ENCODE measurements at places on chromosomes 3 and 15. TPM values are rescaled to one million over a fixed set of nuclear protein-coding genes. Genes with fewer than 3 reads are reported as not detected.

- DNase-seq: peak; percentile 65
Measured at GRCh38 chr3:126337980-126338651, 19.1 kb downstream of the KLF15 start.

GRCh38 chr15:65077981-65078352, 1.4 kb downstream of the KBTBD13 start:
- DNase-seq: no peak

DNA sequence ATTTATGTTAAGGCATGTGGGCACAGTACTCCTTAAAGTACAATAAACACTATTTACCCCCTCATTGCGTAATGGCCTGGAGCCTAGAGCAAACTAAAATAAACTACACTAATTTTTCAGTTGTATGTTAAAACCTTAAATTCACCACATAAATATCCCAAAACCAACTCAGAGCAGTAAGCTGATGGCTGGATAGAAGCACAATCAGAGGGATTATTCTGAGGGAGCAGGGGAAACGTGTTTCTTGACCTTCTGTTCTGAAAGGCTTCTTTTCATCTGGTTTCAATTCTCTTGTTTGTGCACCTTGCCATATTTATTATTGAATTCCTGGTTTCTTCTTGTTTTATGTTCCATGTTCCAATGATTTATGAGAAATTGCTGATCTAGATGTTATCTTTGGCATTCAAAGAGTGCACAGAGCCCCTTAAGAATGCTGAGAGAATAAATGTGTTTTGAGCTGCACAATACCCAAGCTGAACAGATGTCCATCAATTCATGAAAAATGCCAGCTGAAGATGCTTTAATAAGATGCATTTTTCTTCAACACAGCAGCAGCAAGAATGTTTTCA, 29.6 kb downstream of the RPL22L1 start:
- no peak for DNase-seq

DNA sequence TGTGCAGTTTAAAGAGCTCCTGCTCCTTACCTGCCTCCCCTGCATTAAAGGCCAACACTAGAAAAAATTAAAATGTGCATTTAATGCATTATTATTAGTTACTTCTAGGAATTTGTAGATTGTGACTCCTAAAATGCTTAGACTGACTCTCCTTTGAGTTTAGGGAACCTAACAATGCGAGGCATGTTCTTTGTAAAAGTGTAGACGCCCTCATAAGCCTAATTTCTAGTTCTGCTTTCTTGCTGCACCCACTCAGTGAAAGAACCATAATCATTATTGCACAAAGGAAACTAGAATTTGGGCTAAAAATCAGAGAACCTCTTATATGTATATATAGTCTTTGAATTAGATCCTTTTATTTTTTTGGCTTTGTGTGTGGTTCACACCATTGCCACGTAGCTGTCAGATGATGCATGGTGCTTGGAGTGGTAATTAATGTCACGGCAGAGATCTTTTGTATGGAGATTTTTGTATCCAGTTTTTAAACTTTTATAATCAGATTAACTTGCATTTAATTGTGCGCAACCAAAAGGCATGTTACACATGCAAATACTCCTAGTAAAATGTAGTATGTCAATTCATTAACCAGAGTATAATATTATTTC, 710 bp downstream of the ABHD10 start:
- DNase-seq: no peak

DNA sequence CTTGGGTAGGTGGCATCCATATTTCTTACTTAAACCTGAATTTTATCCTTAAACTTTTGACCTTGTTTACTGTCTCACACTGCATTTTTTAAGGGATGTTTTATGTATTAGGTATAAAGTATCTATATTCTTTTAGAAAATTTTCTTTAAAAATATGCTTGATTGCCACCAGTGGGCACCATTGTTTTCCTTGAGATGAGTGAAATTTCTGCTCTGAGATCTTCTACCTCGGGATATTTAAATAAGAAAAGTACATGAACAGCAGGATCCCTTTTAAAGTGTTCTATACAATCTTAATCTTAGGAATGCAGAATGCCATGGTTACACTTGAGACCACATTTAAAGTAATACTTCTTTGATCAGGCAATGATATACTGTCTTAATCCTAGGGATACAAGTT, 108.7 kb downstream of the SLMAP start:
- no peak for DNase-seq

GRCh38 chr15:58348095-58348812, 83.5 kb upstream of the LIPC start:
- no peak for DNase-seq

- DNase-seq: no peak
Measured at GRCh38 chr15:81400640-81401236, 26.7 kb upstream of the TMC3 start.

GRCh38 chr3:42063888-42064287, 27.3 kb upstream of the TRAK1 start:
- DNase-seq: no peak

GRCh38 chr15:67510597-67511190, 10.2 kb upstream of the C15orf61 start:
- DNase-seq: no peak

GRCh38 chr15:79408041-79408440, 24.1 kb upstream of the MINAR1 start:
- no peak for DNase-seq

- DNase-seq: no peak
Measured at GRCh38 chr3:124517306-124517705, 212.9 kb upstream of the UMPS start.

- no peak for DNase-seq
Measured at GRCh38 chr3:160784853-160785252, 28.8 kb downstream of the PPM1L start.

DNA sequence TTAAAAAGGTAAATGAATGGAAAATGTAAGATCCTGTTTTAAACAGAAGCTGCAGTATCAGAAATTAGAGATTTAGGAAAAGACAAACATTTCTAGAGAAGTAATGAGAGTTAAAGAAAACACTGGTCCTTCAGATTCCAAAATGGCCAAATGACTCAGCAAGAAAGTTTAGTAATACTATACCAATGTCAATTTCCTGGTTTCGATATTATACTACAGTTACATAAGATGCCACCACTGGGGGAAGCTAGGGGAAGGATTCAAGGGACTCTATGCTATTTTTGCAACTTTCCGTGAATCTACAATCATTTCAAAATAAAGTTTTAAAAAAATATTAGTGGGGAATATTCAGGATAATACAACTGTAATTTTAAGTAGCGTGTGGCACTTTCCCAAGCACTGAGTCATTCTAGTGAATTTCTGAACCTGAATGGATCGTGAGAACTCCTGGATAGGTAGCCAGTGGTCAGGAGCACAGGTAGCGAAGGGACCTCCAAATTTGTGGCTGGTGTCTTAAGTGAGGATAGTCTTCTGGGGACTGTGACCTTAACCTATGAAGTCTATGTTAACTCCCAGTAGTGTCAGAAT, 37.6 kb downstream of the TMCC1 start:
- no peak for DNase-seq

DNA sequence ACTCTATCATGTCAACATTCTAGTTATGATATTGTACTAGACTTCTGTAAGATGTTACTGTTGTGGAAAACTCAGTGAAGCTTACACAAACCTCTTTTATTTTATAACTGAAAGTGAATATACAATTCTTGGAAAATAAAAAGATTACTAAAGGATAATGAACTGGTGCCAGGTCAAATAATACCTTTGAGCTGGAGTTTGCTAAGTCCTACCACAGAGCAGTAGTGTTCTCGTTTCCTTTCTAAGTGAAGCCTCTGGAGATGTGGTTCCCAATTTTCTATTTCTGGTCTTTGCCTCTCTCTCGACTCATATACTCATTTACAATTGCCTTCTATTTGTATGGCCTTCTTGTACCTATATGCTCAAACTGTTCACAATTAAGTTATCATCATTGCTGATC, 942.9 kb downstream of the SQOR start:
- DNase-seq: no peak

GRCh38 chr3:158434412-158435038, 136.5 kb upstream of the MLF1 start:
- DNase-seq: no peak

DNA sequence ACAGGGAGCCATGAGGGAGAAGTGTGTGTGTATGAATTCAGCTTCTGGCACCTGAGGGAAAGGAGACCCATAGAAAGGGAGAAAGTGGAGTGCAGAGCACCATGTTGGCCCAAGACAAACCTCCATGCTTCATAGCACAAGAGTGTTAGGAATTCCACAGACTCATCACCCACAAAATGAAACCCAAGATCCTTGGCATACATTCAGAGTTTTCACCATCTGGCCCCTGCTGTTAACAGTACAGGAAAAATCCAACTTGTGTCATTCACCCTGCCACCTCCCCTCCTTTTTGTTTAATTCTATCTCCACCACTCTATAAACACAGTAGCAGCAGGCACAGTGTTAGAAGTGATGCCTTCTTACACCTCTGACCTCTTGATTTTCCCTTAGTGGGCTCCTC, 60.0 kb upstream of the MNS1 start:
- no peak for DNase-seq

DNA sequence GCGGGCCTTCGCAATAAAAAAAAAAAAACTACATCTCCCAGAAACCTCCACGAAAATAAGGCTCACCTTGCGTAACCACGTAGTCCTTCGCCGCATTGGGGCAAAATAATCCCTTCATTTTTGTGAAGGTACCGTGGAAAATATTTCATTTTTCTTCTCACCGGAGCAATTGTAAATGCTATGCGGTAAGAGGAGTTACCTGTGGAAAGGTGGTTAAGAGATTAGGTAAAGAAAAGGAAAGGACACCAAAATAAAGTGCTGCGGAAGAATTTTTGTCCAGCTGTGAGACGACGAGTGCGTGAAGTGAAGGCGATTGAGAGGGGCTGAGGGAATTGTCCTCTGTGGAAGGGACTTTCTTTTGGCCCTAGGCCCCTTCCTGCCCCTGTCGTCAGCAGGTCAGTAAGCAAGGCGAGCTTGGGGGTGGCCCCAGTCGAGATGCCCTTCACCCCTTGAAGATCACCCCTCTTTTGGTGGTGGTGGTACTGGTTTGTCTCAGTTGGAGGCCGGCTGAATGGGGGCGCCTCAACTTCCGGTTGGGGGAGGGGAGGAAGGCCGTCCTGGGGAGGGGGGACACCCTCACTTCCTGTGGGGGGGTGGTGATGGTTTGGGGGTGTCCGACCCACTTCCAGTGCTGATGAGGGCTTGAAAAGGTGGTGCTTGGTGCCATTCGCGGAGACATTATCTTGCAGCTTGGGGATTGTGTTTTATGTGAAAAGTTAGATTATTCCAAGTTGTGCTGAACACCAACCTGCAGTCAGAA, at the start of gene HMG20A:
Gene HMG20A (plus strand): TSS at position 279 of the 760 bp plus-strand sequence. CDS start 37,520 bp downstream, outside the sequence.
- no peak for DNase-seq

Gene ATP13A5
- total RNA-seq: not detected

Gene IL5RA
- total RNA-seq: not detected

Gene CMTM8
- 5.6 TPM for total RNA-seq

Gene ACKR2
- total RNA-seq: 5.6 TPM

Gene SPTBN5
- 1.6 TPM for total RNA-seq

Gene GOLGA8J
- not detected for total RNA-seq

Gene REC114
- total RNA-seq: not detected

Gene GUCA1C
- not detected for total RNA-seq

Gene CCDC71
- 19.4 TPM for total RNA-seq

Gene C3orf33
- 2.7 TPM for total RNA-seq

Gene KCNH8
- total RNA-seq: not detected

Gene CRYGS
- 3.1 TPM for total RNA-seq

Gene SMCO1
- not detected for total RNA-seq
